Activated gamma-delta T cell treated with anti-CD3 and anti-CD28 coated beads, Interleukin-2, amount 50 U/mL, for 16 hours (primary cell): ENCODE measurements at places on chromosomes 4 and X.

- DNase-seq: no peak
These were observed 197.7 kb downstream of the SPATA18 start for GRCh38 chr4:52248820-52249219.

GRCh38 chr4:143083756-143084472, 100.8 kb upstream of the USP38 start:
- DNase-seq: no peak

DNA sequence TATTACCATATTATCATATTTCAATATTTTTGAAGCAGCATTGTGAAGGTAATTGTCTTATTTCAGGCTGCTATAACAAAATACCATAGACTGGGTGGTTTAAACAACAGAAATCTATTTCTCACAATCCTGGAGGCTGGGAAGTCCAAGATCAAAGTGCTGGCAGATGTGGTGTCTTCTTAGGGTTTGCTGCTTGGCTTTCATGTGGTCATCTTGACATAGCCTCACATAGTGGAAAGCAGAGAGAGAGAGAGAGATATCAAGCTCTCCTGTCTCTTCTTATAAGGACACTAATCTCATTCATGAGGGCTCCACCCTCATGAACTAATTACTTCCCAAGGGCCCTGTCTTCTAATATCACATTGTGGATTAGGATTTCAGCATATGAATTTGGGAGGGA, 119.7 kb upstream of the NUDT6 start:
- no peak for DNase-seq

DNA sequence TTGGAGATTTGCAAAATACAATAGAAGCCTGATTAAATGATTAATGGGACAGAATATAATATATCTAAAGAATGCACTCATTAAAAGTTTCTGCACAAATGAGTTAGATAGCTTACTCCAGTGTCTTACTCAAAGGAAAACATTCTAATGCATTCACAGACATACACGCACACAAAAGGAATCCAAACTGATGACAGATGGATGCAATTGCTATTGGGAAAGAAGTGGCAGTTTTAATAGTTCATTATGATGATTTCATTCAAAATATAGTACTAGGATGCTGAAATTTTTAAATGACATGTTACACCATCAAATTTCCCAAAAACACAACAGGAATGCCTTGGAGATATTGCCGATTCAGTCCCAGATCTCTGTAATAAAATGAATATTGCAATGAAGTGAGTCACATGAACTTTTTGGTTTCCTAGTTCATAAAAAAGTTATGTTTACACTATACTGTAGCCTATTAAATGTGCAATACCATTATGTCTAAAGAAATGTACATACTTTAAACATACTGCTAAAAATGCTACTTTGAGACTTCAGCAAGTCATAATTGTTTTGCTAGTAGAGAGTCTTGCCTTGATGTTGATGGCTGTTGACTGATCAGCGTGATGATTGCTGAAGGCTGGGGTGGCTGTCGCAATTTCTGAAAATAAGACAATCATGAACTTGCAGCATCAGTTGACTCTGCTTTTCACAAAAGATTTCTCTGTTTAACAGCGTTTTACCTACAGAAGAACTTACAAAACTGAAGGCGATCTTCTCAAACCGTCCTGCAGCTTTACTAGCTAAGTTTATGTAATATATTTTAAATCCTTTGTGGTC, 45.6 kb downstream of the BBS12 start:
- no peak for DNase-seq

- no peak for DNase-seq
These were observed 137.7 kb downstream of the BTC start for GRCh38 chr4:74656596-74656995.

DNA sequence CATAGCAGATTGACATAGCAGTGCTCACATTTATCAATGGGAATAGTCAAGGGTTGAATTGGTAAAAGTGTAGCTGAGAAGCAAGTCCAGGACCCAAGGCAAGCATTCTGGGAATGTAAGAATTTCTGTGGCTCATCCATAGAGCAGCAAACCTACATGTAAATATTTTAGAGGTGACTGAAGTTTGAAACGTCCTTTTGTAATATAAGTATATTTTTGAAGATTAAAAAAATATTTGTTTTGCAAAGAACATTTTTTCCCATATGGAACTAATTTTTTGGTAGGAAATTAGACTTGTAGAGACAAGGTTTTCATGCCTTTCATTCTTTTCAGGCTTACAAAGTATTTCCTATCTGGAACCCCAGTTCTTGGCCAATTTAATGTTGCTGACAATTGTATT, 104.0 kb downstream of the TEX13A start:
- DNase-seq: no peak

GRCh38 chr4:8594097-8595038, 1.8 kb downstream of the CPZ start:
- DNase-seq: no peak

DNA sequence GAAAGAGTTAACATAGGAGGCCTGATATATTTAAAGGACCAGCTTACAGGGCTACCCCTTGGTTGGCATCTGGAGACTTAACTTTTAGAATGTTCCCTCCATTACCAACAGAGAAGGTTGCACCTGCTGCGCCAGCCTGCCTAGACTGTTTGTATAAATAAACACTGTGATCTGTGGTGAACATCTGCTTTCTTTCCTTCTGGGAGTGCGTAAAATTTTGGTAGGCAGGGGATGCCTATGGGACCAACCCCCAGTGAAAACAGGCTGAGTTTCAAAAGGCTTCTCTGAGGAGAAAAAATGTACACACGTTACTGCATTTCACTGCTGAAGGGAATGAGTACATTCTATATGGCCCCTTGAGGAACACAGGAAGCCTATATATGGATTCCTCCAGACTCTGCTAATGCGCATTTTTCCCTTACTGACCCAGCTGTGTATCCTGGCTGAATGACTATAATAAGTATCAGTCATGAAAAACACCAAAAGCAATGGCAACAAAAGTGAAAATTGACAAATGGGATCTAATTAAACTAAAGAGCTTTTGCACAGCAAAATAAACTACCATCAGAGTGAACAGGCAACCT, 13.8 kb downstream of the CENPC start:
- no peak for DNase-seq
